Cardiac septum (tissue), 1 donor: ENCODE measurements at places on chromosomes 3 and 15. TPM values are rescaled to one million over a fixed set of nuclear protein-coding genes. Genes with fewer than 3 reads are reported as not detected.

GRCh38 chr3:4841225-4841624 lies 138.0 kb upstream of the BHLHE40 start:
- no peak for DNase-seq

DNA sequence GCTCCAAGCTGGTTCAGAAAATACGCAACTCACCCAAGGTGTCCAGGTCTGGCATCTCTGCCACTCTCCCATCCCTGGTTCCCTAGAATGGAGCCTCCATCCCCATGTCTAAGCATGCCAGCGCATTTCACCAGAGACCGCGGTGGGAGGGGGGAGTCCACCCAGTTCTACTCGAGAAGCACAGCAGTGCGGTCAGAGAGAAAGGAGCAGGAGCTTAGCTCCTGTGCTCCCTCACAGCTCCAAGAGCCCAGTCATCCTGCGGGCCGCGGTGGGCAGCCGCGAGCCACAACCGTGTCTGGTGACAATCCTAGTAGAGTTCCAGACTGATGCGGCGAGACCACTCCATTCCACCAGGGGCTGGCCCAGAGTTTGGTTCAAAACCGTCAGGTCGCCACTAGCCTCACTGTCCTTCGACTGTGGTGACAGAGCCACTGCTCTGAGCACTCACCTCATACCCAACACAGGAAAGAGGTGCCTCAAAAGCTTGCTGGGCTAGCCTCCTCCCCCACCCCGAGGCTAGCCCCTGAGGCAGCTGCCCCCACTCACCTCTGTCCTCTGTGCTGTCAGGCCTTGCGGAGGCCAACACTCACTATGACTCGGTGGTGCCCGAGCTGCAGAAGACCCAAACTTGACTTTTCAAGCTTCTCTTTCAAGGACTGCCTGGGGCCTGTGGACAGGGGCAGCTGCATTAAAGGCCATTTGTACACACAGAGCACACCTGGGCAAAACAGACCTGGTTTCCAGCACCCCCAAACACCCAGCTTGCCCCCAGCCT lies 185.4 kb downstream of the XXYLT1 start:
- DNase-seq: peak; percentile 74

GRCh38 chr3:190855151-190855550 lies 7.3 kb downstream of the GMNC start:
- no peak for DNase-seq

DNA sequence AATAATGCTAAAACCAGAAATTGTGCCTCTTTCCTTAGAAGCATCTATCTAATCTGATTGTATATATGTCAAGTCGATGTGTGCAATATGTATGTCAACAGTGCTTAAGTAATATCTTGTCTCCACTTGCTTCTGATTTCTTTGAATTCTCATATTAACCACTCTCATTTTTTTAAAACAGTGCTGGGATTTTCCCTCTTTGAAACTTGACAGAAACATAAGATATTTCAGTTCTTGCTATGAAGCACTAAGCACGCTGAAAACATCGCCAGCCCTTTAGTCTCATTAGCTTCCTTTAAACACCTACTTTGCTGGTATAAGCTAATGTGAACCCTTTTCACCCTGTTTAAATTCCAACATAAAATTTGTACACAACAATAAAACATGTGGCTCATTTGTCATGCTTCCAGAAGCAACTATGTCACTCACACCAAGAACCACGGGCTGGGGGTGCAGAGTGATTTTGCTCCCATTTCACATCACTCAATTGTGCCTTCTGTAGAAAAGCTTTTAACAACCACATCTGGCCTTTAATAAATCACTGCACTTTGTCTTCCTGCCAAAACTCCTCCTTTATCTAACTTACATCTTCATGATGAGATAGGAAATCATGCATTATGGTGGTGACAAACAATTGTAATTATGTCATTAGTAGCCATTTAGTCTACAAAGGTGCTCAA lies 185.2 kb downstream of the FOXP1 start:
- no peak for DNase-seq

DNA sequence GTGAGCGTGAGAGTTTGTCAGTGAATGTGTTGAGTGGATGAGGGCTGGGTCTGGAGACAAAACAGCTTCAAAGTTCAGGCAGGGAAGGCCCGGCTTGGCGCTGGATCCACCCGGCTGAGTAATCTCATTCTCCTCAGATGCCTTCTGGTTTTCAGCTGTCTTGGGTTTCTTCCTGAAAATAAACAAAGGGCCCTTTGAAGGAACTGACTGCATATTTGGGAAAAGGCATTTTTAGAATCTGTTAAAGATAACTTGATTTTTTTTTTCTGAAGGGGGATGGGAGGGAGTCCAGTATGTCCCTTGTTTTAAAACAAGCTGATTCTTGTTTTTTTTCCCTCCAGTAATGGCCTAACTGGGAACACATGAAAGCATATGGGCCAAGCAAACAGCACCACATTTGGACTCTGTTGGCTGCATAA lies 86.4 kb downstream of the TIGIT start:
- DNase-seq: peak; percentile 84

- DNase-seq: no peak
Observed at GRCh38 chr15:101267320-101268104, 9.8 kb downstream of the SELENOS start.

Gene PAK2
- total RNA-seq: 43.3 TPM
